ENCODE measurements at places on chromosomes 2 and 18.
A peak's percentile ranks its signal among the peaks of the same experiment; 100 is the strongest.

DNA sequence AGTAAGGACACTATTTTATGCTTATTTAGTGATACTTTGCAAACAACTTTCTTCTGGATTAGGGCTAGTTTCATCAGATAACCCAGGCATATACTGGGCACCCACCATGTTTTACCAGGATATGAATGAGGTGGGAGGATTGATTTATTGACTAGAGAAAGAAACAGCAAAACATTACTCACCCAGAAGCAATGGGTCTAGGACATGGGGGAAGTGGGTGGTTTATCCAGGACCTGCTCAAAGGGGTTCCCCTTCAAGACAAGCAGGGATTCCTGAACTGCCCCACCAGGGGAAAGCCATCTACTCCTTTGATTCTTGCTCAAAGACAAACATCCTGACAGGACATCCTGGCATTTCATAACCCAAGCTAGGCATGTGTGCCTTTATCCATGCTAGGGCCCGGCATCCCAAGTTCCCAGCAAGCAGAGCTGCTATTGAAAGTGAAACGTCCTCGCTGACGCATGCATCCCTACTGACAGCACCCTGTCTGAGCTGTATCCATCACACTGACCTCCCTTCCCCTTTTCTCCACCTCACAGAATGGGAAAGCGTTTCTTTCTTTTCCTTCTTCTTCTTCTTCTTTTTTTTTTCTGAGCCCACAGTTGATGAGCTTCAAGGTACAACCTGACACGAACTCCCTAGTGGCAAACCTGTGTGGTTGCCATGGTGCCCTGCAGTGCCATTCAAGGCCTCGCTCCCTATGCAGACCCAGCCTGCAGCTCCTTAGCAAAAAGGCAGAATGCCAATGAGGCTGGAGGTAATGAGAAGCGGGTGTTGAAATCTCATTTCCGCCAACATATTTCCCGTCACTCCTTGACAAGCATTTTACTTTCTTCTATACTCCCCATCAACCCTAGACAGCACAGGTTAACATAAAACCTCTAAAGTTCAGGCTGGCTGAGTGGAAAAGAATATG is 70.5 kb downstream of the CLHC1 start:
- DNase-seq: no peak

DNA sequence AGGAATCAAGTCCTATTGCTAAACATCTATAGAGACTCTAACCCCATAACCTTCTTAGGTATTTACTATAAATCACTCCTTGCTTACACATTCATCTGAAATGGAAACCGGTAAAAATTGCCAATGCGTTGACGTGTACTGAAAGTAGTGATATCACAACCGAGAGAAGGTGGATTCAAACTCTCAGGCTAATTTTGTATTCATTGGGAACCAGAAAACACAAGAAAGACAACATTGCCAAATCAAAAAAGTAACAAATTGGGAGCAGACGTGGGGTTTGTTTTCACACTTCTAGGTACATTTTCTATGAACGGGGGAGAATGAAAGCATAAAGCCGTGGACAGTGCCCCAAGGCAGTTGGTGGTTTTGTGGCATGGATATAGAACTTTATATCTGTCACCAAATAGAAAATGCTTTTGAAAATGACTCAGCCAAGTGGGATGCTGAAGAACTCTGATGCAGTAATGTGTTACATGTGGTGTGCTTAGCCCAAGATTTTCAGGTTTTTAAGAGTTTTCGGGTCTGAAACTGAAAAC is 155.1 kb upstream of the RASGRP3 start:
- no peak for DNase-seq

DNA sequence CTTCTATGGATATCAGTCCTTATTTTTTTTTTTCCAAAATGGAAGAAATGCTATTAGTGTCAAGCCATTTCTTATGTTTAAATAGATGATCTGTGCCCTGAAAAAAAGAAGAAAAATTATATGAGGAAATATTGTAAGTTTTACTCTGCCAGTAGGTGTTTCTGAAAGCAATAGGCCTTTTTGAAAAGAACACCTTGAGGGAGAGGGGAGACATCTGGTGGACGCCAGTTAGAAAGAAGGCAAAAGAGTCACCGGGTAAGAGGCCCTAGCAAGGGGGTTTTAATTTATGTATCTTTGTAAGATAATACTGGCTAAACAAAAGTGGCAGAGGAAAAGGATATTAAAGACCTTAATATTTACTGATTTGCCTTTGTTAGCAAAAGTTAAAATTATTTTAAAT is 56.1 kb downstream of the DYNAP start:
- DNase-seq: no peak

- DNase-seq: no peak
These were observed 79.7 kb downstream of the EML4 start for GRCh38 chr2:42248846-42249245.

GRCh38 chr2:128325611-128326181 is 7.0 kb upstream of the HS6ST1 start:
- DNase-seq: no peak

DNA sequence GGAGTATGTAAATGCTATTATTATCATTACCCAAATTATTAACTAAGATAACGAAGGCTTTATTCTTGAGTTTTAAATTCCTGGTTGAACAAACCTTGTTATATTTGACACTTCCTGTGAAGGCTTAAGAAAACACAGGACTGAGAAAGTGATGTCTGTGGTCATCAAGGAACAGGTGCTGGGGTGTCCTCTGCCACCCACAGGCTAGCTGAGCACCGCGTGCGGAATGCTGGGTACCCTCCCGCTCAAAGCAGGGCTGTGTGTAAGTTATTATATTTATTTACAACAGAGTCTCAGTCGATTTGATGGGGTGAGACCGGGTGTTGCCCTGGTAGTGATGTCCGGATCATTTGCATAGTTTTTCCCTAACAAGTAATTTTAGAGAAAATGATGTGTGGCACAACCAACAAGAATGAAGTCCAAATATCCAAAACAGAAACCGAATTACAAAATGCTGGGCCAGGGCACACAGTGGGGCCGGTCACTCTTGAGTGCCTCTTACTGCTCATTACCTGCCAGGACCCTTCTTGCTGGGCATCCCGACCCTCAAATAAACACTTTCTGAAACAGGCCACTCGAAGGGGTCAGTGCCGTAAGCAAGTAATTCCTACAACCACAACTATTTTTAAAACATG is 49.2 kb downstream of the TMEM18 start:
- no peak for DNase-seq

DNA sequence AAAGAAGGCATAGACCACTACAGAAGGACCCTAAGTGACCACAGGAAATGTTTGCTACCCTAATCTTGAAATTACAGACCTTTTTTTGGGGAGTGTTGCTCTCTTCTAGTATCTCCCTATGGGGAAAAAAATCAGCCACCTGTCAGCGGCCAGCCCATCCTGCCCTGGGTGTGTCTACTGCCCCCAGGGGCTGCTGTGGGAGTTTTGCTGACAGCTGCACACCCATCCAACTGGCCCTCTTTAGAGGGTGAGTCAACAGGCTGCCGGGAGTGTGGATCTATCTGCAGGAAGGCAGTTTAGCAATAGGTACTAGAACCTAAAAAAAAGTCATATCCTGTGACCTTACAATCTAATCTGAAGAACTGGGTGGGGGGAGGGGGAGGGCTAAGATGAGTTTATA is 796 bp upstream of the DYSF start:
- DNase-seq: peak; percentile 32

DNA sequence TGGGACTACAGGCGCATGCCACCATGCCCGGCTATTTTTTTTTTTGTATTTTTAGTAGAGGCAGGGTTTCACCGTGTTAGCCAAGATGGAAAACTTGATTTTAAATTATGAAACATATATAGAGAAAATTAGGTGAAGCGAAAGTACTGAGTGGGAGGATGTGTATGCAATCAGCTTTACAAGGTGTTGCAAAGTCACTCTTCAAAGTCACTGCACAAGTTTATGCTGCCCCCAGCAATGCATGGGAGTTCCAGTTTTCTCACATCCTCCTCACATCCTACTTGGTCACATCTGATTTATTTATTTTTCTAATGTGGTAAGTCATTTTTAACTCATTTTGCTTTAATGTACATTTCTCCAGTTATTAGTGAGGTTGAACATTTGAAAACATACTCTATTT is 49.2 kb upstream of the CHN1 start:
- DNase-seq: no peak

- DNase-seq: no peak
These were observed 278.8 kb upstream of the CELF4 start for GRCh38 chr18:37844209-37844970.

DNA sequence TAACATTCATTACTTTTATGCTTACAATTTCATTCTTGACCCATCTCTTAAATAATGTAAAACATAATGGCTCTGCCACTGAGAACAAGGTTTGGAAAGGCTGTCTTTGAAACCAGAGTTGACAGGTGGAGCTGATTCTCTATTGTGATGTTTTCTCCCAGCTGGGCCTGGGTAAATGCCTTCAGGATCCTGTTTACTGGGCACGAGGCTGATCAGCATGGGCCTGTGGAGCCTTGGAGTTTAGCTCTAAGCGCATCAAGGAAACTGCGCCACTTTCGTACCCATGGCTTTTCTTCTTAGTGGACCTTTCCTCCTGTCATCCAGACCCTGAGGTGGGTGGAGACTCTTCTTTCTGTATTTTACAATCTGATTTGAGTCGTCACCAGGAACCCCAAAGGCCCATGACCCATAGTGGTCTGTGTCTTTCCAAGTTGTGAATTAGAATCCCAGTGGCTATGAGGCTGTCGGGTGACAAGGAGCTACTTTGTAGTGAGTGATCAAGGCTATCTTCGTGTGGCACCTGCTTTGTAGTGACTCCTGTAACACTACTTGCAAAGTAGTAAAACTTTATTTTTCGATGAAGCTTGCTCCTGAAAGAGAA is 123.1 kb downstream of the LPIN1 start:
- DNase-seq: no peak

DNA sequence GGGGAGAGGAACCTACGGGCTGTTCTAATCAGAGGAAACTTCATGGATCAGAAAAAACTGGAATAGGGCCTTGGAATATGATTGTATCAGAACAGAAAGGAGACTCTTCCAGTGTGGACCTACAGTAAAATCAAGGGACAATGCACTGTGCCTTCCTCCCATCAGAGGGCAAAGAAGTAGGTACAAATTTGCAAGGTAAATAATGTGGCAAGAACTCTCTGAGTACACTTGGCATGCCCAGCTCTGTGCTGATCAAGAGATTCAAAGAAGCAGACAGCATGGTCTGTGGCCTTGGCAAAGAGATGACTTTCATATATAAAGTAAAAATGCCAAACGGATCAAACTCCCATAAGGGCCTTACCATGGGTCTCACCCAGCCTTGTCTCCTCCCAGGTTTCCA is 242.6 kb upstream of the OSR1 start:
- no peak for DNase-seq

DNA sequence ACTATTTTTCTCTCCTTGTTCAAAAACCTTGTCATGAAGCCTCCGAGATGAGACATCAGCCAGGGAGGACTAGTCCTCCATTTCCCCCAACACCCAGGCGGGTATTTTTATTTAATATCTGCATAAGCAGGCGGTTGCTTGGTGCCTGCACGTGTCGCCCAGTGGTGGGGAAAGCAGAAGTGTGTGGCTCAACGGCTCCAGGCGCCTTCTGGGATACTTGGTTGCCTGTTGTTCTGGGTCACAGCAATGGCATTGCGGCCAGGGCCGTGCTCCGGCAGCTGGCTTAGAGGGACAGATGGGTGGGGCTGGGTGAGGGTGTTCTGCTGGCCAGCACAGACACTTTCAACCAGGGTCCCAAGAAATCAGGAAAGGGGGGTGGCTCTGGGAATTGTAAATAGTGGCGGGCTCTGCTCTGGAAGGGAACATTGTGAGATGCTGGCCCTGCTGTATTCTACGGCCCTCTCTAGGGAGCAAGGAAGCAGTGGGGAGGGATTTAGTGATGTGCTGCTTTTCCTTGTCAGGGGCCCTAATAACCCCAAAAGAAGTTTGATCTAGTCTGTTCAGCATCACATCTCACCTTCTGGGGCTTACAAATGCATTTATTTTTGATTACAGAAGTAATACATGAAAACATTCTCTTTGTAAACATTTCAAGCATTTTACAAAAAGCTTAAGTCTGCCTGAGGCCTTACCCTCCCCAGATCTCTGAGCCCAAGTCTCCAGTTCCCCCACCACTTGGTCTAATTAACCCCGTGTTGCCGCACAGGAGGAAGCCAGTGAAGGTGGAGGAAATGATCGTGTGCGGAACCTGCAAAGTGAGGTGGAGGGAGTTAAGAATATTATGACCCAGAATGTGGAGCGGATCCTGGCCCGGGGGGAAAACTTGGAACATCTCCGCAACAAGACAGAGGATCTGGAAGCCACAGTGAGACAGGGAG is 1.1 kb downstream of the VAMP8 start:
- DNase-seq: no peak

- DNase-seq: no peak
These were observed 1.3 kb downstream of the VWA3B start for GRCh38 chr2:98088261-98088660.

DNA sequence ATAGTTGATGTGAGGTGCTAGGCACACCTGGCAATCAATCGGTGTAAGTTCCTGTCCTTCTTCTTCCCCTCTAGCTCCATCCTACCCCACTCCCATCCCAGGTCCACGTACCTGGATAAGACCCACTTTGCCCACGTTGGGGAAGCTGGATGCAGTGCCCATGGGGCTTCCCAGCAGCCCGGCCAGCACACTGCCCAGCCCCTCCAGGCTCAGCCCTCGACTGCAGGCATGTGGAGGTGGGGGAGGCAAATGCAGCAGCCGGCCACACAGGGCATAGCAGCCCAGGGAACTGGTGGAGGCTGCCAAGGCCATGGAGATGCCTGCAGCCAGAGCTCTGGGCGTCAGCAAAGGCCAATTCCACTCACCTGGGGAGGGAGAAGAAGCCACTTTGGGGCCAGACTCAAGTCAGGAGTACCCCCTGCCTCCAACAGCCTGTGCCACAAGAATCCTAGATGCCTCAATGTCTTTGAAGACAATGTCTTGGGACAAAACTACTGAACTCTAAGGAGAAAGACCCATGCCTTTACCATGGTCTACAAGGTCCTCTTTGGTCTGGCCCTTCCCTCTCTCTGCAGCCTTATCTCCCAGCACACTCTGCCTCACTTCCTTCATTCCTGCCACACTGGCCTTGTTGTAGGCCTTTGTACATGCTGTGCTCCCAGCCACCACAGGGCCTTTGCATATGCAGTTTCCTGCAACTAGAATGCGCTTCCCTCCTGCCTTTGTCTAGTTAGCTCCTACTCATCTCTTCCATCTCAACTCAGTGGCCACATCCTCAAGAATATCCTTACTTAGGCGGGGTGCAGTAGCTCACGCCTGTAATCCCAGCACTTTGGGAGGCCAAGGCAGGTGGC is 4.5 kb downstream of the SLC23A3 start:
- no peak for DNase-seq

- DNase-seq: peak; percentile 78
These were observed at the start of gene CTNNA2 for GRCh38 chr2:79512442-79513401. Gene CTNNA2 (plus strand): TSS chr2:79513051.

GRCh38 chr2:98309580-98309979 is 36.7 kb upstream of the CNGA3 start:
- no peak for DNase-seq

GRCh38 chr18:62545098-62545497 is 22.3 kb downstream of the ZCCHC2 start:
- no peak for DNase-seq

GRCh38 chr2:133855526-133855925 is 287.3 kb upstream of the NCKAP5 start:
- DNase-seq: no peak
